ENCODE measurements at places on chromosomes 1 and 21.

DNA sequence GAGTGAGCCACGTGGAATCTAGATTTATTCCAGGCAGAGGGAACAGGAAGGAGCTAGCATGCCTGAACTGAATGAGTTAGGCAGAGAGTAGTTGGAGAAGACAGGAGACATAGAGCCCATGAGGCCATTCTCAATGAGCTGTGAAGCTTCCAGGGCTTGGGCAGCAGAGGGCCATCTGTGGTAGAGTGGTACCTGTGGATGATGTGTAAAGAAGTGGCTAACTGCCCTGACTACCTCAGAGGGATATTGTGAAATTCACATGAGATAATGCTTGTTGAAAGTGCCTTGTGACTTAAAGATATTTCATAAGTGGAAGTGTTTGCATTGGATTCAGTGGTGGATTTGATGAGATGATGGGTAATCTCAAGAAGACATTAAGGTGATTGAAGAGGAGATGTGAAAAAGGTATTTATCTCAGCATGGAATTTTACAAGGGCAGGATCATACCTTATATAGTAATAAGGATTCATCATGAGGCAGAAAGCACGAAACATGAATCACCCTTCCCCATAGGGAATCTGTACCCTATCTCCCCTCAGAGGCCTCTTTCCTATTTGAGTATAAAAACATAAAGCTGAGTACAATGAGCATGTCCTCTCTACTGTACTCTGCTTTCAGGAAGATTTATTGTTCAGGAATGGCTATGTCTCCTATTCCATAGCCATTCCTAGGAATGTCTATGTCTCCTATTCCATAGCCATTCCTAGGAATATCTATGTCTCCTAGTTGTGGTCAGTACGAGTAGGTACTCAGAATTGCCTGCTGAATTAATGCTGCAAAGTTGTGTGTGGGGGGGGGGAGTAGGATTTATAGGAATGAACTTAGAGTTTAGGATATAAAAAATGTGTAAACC is 146.8 kb downstream of the PAPPA2 start:
- no peak for DNase-seq

- no peak for DNase-seq
Observed at GRCh38 chr1:184791550-184791900, 36.9 kb upstream of the EDEM3 start.

DNA sequence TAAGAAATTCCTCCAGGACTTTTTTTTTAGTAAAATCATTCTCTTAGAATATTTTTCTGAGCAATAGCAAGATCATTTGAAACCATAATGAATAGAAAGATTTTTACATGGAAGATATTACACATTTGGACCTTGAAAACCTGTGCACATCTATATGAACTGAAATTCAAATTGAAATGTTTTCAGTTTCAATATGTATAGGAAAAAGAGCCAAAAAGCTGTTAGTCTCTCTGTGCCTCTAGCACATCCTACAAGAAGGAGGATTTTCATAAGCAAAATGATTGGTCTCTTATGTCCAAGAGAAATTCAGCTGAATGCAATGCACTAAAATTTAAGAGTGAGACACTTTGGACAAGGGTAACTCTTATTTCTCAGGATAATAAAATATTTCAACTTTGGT is 8.2 kb downstream of the HMCN1 start:
- no peak for DNase-seq

DNA sequence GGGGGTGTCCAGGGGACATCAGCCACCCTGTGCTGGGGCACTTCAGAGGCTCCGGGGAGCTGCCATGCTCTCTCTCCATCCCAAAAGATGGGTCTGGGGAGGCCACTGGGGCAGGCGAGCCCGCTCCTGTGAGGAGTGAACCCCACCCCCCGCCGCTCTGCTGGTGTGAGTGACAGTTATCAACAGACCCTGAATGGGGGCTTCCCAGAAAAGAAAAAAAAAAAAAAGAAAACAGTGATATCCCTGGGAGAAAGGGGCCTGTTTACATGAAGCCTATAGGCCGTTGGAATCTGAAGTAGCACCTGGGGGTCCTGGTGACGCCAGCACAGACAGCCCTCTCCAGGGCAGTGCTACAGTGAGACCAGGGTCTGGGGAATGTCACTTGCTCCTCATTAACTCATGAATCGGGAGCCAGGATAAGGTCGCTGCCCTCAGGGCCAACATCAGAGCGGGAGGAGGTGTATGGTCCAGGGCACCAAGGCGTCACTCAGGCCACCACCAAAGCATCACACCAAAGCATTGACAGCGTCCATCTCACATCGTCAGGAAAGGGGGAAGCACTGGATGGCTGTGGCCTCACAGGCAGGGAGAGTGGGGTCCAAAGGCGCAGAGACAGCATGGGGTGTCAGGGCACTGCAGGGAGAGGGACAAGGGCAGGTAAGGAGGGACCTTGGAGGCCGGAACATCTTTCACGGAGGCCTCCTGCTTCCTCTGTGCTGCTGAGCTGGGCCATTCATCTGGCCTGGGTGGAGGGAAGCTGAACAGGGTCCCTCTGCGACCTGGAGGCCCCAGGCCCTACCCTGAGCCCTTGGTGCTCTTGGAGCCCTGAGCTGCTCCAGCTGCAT is 8.4 kb upstream of the NPHP4 start:
- no peak for DNase-seq

GRCh38 chr1:107682467-107682866 is 282.5 kb downstream of the VAV3 start:
- DNase-seq, result no peak

- no peak for DNase-seq
Observed at GRCh38 chr1:209805341-209805781, 581 bp downstream of the IRF6 start.
